ENCODE measurements at places on chromosomes 16 and 17.

DNA sequence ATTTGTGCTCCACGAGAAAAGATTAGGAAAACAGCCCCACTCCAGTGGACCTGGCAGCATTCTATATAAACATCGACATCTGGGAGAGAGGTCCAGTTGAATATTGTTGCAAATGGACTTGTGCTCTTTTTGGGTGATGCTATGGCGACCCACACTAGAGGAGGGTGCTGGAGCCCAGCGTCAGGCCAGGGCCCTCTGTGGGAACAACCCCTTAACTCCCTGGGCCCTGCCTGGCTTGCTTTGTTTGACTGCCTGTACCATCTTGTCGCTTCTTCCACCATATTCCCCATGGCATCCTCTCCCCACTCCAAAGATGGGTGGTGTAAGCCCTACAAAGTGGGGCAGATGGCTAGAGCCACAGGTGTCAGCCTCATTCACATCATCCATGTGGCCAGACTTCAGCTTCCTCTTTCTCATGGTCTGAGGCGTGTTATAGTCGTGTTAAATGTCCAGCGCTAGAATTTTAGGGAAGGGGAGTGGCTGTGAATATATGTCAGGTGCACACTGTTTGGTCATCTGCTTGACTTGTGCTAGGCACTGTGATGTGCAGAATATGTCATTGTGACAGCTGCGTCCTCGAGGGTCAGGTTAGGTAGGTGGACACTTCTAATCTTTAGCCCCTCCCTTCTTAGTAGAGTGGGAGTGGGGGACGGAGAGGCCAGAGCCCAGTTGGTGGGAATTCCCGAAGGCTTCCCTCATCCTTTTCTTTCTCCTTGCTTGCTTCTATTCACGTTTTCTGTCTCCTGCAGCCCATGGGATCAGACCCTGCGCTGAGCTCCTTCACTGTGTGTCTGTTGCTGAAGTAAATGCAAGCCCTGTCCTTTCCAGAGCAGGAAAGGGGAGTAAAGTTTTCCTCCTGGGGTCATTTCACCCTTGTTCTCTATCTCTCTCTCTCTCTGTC is 49.8 kb downstream of the MPRIP start:
- DNase-seq, result no peak

DNA sequence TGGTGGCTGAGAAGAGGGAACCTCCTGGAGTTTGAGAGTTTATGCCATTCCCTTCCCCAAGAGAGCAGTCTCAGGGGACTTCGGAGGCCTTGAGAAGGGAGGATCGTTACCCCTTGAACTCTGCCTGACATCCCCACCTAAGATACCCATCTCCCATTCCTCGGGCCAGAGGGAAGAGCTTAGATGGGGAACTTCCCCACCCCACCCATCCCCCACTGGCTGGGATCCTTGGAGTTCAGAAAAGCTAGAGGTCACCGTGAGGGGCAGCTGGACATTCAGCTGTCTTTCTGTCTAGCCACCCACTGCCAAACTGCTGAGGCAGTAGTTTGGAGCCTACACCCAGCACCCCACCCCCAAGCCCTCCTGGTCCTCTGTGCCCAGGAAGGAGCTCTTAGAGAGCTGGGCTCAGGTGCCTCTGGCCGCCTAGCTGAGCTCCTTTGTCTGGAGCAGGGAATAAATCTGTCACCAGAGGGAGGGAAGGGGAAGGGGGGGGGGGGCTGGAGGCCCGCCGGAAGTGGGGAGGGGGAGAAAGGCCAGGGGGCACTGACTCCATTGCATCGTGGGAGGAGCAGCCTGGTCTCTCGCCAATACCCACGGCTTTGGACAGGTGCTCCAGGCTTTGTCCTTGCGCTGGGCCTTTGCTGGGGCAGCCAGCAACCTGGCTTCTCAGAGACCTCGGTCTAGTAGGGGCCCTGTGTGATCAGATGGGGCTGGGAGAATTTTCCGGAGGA is 1.0 kb downstream of the HSD11B2 start:
- DNase-seq, result no peak

GRCh38 chr17:79006046-79006445 is 3.5 kb downstream of the CANT1 start:
- DNase-seq, result no peak

DNA sequence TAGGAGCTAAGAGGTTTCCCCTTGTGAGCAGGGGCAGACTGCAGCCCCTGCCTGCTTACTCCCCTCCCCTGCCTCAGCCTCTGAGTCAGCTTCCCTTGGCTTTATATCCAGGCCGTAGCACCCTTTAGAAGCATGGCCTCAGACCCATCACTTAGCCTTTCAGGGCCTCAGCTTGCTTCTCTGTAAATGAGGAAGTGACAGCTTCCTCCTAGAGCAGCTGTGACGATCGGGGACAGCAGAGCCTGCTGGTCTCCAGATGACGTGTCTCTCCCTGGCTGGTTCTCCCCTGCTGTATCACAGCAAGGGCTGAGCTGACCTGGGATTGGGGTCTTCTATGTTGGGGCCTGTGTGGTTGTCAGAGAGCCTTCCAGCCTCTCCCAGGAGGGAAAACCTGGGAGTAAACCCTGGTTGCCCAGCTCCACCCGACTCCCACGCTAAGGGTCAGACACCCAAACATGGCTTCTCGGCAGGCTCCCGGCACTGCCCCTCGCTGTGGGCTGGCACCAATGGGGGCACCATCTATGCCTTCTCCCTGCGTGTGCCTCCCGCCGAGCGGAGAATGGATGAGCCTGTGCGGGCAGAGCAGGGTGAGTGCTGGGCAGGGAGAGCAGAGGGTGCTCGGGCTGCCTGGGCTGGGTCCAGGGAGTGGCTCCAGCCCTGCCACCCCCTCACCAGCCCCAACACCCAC is 16.3 kb upstream of the MYO15B start:
- DNase-seq, result no peak

- peak; percentile 10 for DNase-seq
Measured at GRCh38 chr17:35612924-35613521, 25.9 kb downstream of the AP2B1 start.

GRCh38 chr17:72136692-72137091 is 15.9 kb downstream of the SOX9 start:
- no peak for DNase-seq

GRCh38 chr16:67271446-67271845 is 7.9 kb upstream of the PLEKHG4 start:
- DNase-seq, result no peak

GRCh38 chr17:76385892-76386786 is 1.7 kb downstream of the SPHK1 start:
- DNase-seq, result peak; percentile 86

DNA sequence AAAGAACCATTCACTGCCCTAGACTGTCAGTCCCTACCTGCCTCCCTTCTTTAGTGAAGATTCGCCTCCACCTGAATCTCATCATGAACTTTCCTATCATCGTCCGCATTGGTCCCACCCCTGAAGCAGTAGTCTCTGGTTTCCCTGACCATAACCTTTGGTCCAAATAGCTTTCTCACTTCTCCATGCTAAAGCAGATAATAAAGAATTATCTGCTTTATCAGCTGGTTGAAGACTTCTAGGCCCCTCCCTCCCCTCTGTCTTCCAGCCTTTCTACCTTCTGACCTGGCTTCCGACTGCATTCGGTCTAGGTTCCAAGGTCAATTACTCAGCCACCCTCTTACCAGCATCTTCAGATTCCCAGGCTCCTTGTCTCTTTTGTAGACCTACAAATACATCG is 650.9 kb downstream of the HS3ST4 start:
- DNase-seq, result no peak

DNA sequence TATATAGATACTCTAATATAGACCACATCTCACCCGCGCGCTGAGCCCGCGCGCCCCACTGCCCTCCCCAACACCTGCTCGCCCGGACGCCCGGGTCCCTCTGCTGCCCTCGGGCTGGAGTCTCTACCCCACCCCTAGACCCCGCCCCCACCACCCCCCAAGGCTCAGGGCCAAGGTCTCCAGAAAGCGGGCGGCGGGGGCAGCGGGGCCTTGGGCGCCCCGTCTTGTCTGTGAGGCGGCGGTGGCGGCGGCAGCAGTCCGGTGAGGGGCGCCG is 2.6 kb downstream of the HES7 start:
- DNase-seq, result no peak

DNA sequence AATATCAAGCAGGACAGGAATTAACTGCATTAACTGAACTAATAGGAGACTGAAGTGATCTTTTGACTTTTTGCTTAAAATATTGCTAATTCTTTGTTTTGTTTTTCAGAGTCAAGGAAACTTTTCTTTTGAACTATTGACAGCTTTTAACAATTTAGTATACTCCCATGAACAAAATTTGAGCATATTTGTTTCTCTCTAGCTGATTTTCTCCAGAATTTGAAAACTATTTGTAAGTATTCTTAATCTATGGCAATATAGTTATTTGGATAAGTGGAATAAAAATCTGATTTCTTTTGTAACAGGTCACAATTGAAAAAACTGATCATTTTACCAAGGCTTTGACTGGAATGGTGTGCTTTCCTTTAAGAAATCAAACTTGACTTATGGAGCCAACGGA is 7.0 kb upstream of the SCPEP1 start:
- DNase-seq, result no peak

GRCh38 chr17:53142890-53143289 is 679.8 kb upstream of the KIF2B start:
- DNase-seq, result no peak

- no peak for DNase-seq
Measured at GRCh38 chr17:4073983-4074830, 68.6 kb downstream of the ZZEF1 start.

GRCh38 chr17:77556383-77557061 is 402.0 kb upstream of the TNRC6C start:
- DNase-seq, result no peak

- no peak for DNase-seq
Measured at GRCh38 chr17:62720126-62720850, 87.8 kb downstream of the MARCHF10 start.

DNA sequence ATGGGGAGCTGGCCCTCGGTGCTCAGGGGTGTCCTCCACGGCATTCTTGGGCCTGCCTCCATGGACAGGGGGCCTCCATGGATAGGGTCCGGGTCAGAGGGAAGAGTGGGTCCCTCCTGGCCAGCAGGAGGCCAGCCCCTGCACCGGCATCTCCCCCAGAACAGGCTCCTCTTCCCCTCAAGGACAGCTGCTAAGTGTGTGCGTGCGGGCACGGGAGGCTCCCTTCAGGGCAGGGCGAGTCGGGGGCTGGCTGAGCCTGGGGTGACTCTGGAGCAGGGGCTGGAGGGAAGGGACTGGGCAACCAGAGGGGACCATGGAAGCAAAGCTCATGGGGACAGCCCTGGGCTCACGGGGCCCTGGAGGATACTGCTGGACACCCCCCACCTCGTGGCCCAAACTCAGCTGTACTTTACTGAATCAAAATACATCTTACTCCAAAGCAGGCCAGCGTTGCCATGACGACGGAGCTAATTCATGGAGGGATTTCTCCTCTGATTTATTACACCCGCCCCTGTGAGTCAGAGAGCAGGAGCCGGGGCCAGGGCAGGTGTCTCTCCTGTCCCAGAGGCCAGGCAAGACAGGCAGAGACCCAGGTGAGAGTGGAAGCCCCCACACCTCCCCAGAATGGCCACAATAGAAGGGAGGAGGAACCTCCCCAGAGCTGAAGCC is 2.1 kb downstream of the CASKIN1 start:
- DNase-seq, result no peak

GRCh38 chr17:35127751-35128514 is 6.5 kb downstream of the FNDC8 start:
- DNase-seq, result no peak

DNA sequence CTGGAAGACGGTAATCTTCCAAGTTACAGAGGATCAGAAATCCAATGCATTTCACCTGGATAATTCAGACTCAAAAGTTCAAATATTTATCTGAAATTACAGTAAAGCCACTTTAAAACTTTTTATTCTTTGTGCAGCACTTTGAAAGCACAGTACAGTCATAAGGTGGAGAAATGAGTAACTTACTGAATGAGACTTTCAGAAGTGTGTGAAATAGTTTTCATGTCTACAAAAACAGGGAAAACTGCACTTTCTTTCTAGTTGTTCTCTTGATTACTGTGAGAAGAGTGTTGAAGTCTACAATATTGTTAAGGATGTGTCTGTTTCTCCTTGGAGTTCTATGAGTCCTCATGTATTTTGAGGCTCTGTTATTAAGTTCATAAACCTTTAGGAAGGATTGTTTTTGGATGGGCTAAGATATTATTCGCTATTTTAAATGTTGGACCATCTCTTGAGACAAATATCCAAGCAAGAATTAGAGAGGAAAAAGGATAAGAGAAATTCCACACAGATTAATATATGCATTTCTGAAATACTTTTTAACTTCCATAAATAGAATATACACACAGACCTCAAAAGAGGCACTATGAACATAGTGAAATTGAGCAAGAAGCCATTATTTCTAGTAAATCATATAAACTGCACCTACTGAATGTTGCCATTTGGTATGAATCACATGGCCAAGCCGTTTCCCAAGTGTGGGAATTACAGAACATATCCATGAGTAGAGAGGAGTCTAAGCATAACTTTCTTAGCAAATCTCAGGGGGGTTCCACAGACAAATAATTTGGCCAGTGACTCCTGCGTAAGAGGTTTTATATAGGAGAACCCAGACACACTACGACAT is 83.6 kb upstream of the PLEKHM1 start:
- DNase-seq, result no peak

DNA sequence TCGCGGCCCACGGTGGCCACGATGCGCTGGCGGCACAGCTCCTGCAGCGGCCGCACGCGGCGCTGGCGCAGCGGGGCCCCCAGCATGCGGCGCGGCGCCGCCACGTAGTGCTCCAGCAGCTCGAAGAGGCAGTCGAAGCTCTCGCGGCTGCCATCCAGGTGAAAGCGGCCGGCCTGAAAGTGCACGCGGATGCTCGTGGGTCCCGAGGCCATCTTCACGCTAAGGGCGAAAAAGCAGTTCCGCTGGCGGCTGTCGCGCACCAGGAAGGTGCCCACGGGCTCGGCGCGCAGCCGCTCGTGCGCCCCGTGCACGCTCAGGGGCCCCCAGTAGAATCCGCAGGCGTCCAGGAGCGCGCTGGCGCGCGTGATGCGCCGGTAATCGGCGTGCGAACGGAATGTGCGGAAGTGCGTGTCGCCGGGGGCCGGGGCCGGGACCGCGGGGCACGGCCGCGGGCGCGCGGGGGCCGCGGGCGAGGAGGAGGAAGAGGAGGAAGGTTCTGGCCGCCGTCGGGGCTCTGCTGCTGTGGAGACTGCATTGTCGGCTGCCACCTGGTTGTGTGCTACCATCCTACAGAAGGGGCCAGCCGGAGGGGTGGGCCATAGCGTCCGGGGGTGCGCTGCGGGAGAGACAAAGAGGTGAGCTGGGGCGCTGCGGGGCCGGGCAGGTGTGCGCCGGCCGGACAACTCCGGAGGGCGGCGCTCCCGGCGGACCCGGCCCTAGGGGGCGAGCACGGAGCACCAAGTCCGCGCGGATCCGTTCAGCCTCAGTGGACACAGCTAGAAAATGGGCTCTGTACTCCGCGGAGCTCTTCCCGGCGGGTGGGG is 879 bp downstream of the SOCS1 start:
- peak; percentile 62 for DNase-seq

All from stimulated activated CD4-positive, alpha-beta T cell treated with anti-CD3 and anti-CD28 coated beads, Interleukin-1b, Interleukin-23, amount 100 ng/mL, for 48 hours (primary cell).